ENCODE measurements at places on chromosomes 11 and 22. TPM values are rescaled to one million over a fixed set of nuclear protein-coding genes. Genes with fewer than 3 reads are reported as not detected.

GRCh38 chr11:90309693-90310092, 86.8 kb upstream of the CHORDC1 start:
- DNase-seq = no peak

DNA sequence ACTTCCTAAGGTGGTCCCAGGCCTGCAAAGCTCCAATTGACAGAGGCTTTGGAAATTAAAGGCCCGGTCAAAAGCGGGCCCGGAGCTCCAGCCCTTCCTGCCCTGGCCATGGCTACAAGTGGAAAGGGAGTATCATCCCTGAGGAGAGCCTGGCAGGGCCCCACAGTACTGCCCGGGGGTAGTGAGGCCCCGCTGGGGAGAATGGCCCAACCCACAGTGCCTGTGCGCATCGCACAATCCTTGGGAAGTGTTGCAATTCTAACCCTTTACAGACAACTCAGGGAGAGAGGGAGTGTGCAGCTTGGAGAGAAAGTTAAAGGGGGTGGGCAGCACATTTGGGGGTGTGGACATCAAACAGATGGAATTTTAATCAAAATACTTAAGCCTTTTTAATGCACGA, 3.6 kb downstream of the CACNG2 start:
- no peak for DNase-seq

DNA sequence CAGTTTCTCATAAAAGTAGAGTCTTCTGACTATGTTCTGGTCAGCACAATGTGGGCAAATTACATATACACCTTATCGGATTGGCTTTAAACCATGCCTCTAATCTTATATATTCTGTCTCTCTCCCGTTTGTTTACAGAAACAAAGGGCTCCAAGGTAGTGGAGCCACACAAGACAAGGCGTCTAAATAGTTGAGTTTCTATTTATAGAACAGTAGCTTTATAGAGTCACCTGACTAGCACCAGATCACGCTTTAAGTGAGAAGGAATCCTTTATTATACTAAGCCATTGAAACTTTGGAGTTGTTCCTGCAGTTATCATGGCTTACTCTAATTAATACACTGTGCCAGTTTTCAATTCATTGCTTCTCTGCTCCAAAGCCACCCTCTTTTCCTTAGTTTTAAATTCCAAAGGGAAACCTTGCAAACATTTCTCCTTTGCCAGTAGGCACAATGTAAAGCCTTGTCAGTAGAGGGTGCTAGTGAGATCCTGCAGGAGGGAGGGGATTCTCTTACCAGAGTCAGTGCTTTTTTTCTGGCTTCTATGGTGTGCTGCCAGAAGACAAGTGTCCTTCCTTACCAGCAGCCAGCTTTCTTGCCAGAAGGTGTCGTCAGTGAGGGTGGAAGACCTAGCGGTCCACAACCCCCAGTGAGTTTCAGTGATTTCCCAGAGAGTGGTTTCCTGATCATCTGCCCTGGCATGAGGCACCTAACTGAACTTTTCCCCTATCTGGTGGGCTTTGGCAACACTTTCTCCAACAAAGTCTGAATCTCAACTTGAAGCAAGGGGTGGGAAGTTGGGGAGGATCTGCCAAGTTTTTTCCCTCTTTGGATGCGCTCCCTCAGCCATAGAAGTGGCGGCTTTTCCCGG, 71.7 kb downstream of the RAB38 start:
- DNase-seq = peak; percentile 58

DNA sequence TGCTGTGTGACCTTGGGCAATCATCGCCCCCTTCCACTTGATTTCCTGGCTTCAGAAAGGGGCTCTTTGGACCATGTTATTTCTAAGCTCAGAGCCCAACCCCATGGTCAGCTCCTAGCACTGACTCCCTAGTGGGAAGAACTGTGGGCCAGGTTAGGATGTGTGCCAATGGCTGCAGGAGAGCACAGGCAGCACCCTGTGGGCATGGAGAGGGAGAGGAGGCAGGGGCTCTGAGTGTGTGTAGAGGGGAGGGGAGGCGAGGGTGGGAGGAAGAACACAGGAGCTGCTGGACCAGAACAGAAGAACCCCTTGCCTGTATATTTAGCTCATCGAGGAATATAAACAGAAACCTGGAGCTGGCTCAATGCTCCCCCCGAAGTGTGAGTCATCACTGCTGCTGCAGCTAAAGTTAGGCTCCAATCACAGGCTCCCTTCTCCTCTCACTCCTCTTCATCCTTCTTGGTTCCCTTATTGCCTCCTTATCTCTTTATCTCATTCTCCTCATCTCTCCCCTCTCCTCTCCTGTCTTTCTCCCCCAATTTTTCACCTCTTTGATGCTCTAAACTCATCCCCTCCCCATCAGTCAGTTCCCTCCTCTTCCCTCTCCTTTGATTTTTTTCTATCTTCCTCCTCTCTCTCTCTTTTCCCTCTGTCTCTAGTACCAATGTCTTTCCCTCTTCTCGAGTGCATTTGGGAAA, 14.5 kb upstream of the RPS19BP1 start:
- DNase-seq = no peak

- no peak for DNase-seq
Observed at GRCh38 chr11:73555615-73556014, 42.3 kb downstream of the FAM168A start.

Gene HIC2
- total RNA-seq = 1.7 TPM

Gene C11orf86
- total RNA-seq = not detected

Gene GRIK4
- not detected for total RNA-seq
